Activated naive CD4-positive, alpha-beta T cell (primary cell): ENCODE measurements at places on chromosomes 5 and 9.

DNA sequence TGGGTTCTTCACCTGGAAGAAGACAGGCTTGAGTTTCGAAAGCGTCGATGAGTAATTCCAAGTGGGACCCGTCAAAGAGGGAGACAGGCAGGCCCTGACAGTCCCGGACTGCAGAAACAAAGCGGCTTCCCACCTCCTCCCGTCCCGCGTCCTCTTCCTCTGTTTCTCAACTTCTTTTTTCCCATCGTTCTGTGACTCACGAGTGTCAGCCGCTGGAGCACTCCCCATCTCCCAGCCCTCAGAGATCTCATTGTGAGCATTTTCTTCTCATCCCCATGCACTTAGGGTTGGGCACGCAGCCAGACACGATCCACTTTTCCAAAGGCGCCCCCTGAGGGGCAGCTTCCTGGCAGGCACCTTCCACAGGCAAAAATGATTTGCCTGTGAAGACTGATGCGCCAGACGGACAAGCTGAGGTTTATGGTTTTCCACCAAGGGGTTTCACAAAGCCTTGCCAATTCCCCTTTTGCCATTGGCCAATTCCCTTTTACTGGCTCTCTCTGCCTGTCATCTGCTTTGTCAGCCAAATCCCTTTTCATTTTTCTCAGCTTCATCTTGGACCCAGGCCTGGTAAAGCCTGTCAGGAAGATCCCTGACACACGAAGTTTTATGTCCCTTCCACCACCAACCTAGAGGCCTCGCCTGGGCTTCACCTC, 86.5 kb upstream of the ANKRD55 start:
- no peak for DNase-seq

- DNase-seq, result no peak
These were observed 21.2 kb upstream of the PCSK5 start for GRCh38 chr9:75869236-75869635.

DNA sequence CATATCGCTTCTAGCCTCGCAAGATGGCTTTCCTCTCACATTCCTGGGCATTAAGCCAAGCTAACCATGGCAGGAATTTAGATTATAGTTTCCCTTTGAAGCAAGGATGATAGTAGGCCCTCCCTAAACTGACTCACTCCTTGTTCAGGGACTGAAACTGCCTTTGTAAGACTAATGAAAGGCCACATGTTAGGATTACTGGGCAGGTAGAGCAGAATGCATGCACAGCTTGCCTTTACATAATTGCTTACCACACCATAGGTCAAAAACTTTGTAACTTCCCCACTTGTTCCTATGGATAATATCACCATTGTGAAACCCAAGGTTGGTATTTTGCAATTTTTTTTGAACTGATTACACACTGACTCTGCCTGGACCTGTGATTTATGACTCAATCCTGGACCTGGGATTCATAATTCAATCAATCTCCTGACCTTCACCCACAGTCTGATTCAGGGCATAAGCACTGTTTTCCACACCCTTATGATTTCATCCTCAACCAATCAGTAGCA, 41.0 kb upstream of the PRDM9 start:
- DNase-seq, result no peak

DNA sequence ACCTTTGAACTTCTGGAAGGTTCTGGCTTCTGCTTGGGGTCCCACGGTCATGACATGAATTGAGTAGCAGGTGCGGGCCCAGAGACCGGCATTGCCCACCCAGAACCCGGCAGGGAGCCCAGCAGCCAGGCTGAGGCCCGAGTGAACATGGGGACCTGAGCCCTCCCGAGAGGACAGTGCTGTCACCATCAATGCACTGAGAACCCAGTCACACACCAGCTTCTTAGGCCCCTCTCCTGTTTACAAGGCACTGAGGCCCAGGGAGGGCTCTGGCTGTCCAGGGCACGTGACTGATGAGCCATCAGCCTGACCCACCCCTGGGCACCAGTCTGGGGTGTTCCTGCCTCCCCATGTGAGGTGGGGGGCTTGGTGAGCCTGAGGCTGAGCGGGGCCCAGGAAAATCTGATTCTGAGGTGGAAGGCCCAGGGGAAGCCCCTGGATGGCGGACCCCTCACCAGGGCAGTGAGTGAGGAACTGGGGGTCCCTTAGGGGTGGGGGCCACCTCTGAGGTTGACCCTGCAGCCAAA, 60.3 kb upstream of the RNU6ATAC start:
- no peak for DNase-seq

GRCh38 chr5:179240561-179240960, 104.7 kb downstream of the ADAMTS2 start:
- no peak for DNase-seq

GRCh38 chr9:75889577-75889976, 896 bp upstream of the PCSK5 start:
- no peak for DNase-seq

DNA sequence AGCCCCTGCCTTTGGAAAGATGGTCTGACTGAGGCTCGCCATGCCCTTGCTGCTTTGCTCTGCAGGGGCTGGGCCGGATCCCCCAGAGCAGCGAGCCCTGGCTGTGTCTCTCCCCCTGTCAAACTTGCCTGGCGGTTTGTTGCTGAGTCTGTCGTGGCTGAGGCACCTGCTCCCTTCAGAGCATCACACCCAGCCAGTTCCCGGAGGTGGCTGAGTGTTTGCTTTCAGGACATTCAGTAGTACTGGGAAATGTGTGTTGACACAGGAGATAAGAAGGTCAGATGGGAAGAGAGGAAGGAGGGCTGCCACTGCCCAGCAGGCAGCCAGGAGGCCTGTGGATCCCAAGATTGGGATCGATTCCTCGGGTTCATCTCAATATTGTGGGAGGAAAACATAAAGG, 62.9 kb downstream of the GADD45G start:
- DNase-seq, result no peak
